ENCODE measurements at places on chromosomes 1 and 21. TPM values are rescaled to one million over a fixed set of nuclear protein-coding genes. Genes with fewer than 3 reads are reported as not detected.

The FAM163A gene
- 0.52 TPM for total RNA-seq

The CYP4B1 gene
- total RNA-seq = 9.2 TPM

The NDUFS2 gene
- total RNA-seq = 204 TPM

The IL10RB gene
- 7.2 TPM for total RNA-seq

The PDC gene
- total RNA-seq = not detected

DNA sequence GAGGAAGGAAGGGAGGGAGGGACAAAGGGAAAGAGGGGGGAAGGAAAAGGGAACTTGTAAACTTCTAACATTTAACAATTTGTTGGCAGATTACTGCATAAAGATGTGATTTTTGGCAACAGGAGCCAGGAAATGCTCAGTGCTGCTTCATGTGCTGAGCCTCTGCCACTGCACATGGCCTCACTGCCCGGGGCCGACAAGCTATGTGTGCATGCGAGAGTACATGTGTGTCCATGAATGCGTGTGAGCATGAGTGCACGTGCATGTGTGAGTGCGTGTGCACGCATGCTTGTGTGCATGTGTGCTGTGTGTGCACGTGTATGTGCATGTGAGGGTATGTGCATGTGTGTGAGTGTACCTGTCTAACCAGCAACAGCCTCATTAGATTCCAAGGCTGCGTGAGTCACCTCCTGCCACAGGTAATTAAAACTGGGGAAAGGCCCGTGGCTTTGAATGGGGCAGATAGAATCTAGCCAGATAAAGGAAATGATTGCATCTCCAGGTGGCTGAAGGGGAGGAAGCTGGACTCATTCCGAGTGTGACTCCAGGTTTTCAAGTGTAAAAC lies 41.4 kb upstream of the TSPEAR start:
- DNase-seq = no peak

DNA sequence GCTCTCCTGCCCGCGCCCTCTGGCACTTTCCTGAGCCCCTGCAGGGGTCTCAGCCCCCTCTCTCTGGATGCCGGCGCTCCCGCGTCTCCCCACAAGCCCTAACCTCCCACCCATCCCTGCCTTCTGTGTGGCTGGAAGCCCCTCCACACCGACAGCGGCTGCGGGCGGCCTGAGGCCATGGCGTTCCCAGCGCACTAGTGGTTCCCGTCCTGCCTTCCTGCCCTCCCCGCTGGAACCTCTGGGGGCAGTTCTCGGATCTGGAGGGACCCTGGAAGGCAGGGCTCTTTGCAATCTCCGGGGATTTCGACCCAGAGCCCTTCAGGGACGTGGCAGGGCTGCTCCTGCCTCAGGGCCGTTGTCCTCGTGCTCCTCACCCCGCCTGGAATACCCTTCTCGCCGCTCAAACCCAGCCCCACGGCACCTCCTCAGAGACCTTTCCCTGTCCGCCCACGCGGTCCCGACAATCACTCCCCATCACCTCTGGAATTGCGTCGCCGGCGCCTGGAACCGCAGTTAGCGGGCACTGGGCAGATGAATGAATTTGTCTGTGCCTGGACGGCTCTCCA lies 493 bp upstream of the ESPN start:
- DNase-seq = no peak

DNA sequence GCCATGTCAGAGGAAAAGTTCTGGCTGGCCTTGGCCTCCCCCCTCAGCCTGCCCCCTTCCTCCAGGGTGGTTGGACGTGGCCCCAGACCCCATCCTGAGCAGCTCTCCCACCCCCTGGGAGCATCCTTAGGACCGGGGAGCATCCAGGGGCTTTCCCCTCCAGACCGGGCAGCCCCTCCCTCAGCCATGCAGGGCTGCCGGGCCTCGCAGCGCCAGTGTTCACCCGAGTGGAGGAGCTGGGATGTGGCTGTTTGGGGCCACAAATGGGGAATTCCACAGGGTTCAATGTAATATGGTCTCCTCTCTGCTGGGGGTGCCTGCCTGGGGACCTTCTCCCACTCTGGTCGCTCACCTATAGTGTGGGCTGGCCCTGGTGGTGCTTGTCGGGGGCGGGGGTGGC lies 4.2 kb upstream of the PFKL start:
- DNase-seq = no peak

DNA sequence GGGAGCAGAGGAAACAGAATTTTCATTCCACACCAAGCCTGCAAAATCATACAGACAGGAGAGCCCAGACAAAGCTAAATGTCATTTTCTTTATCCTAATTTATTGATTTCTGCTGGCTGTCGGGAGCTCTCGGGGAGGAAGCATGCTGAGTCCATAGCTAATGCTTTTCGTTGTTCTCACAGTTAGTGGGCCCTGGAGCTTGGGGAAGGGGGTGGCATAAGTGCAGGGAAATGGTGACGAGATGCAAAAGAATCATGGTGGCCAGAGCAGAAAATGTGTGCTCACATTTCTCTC lies 202.4 kb downstream of the TOMM20 start:
- DNase-seq = no peak

- no peak for DNase-seq
These were observed 19.7 kb downstream of the PPFIA4 start for GRCh38 chr1:203045821-203046594.

Data from psoas muscle (tissue), 8 donors.